ENCODE measurements at places on chromosomes 6 and 20.

DNA sequence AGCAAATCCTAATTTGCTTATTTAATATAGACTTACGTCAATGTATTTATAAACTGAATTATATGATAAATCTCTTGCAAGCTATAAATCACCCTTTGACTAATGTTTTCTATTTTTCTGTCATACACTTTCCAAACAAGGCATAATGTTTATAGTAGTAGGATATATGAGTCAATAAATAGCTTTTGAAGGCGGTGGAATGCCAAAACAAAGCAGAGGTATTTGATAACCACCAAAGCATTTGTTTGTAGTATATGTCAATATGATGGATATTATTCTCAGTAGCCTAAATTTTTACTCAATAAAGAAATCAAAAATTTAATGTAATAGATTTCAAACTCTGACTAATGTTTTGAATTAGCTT, 1354.6 kb downstream of the HACE1 start:
- no peak for DNase-seq

DNA sequence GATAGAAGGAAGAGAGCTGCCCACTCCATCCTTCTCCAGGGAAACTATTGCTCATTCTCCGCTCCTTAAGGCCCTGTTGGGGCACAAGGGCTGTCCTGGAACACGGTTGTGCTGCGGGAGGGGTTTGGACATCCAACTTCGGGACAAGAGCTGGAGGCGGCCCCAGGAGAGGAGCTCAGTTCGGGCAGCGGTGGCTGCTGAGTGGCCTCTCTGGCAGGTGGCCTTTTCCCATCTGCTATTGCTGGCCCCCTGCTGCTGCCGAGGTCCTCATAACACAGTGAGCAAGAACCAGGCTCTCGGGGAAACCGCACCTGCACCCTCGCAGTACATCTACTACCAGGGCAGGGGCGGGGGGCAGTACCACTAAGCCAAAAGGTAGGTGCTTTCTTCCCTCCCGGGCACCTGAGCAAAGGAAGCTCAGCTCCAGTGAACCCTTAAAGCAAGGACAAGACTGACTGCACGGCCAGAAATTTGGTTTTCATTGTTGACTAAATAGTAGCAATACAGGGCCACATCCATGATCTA, 63.7 kb downstream of the PSMG4 start:
- no peak for DNase-seq

DNA sequence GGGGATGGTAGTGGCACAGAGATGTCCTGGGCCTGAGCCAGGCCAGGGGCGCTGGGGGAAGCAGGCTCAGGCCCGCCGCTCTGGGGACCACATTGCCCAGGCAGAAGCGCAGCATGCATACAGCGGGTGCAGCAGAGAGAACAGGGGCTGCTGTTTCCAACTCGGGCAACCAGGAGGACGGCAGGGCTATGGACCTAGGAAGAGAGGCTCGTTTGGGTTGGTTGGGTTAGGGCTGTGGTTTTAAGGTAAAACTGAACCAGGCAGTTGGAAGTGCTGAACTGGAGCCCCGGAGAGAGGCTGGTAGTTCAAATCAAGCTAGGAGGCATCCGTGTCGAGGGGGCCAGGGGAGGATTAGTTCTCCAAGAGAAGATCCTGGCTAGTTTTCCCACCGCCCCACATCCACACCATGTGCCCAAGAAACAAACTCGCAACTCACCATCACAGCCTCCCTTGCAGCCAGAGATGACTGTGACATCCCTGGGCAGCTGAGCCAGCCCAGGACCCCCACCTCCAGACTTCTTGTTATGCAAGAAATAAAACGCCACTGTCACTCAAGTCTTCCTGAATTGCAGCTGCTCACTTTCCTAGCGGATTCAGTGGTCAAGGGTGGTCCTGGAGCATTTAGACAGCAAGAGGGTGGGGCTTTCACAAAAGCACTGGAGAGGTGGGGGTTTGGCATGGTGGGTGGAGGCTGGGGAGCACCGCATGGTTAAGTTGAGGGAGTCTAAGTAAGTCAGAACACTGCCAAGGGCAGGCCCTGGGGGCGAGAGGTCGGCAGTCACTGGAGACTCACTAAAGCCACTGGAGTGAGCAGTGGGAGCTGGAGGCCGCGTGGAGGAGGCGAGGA, 161.2 kb downstream of the GRM4 start:
- no peak for DNase-seq

DNA sequence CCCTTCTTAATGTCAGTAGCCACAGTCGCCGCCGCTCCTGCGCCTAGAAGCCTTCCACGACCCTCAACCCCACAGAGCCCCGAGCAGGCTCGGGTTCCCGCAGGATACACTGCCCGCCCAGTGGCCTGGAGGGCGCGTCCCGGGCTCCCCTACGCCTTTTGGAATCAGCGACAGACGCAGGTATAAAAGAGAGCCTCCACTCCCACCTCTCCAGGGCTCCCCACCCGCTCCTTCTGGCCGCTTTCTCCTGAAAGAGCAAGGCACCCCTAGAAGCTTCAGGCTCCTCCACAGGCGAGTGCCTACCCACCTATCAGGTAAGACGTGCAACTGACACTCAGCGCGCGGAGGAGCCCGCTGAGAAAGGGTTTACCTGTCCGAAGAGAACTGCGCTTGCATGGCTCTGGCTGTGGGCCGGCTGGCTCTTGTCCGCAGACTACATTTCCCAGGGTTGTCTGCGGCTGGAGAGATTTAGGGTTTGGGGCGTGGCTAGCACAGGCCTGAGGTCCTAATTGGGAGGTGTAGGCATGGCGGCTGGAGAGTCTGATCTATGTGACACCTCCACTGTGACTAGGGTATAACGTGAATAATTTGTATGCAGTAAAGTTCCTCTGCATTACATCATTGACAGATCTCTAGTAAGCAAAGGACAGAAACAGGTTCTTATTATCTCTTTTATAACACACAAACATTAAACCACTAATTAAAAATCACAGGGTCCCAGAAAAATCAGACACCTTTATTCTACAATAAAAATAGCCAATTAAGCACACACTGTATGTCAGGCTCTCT, 13.5 kb upstream of the ZNF391 start:
- no peak for DNase-seq

GRCh38 chr6:111740506-111740905, 132.7 kb downstream of the FYN start:
- no peak for DNase-seq

DNA sequence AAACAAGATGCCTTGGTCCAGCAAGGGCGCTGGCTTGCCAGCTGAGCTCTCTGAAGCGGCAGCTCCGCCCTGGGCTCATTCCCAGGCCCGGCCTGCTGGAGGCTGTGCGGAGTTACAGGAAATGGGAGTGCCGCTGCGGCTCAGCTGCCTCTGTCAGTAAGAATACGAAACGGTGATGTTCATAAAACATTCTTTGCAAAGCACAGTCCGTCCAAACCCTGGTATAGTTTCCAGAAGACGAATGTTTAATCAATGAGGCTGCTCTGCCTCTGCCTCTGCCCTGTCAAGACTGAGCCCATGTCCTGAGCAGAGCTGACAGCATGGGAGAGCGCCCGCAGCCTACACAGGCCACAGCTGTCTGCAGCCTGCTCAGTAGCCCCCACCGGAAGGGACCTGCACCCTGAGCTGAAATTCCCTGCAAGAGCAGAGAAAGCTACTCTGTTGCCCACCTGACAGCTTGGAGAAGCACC, 153.3 kb upstream of the SNX9 start:
- no peak for DNase-seq

GRCh38 chr20:59515013-59515905, 89.1 kb upstream of the PHACTR3 start:
- DNase-seq: no peak

GRCh38 chr6:142863981-142864380, 81.0 kb downstream of the HIVEP2 start:
- DNase-seq: no peak

DNA sequence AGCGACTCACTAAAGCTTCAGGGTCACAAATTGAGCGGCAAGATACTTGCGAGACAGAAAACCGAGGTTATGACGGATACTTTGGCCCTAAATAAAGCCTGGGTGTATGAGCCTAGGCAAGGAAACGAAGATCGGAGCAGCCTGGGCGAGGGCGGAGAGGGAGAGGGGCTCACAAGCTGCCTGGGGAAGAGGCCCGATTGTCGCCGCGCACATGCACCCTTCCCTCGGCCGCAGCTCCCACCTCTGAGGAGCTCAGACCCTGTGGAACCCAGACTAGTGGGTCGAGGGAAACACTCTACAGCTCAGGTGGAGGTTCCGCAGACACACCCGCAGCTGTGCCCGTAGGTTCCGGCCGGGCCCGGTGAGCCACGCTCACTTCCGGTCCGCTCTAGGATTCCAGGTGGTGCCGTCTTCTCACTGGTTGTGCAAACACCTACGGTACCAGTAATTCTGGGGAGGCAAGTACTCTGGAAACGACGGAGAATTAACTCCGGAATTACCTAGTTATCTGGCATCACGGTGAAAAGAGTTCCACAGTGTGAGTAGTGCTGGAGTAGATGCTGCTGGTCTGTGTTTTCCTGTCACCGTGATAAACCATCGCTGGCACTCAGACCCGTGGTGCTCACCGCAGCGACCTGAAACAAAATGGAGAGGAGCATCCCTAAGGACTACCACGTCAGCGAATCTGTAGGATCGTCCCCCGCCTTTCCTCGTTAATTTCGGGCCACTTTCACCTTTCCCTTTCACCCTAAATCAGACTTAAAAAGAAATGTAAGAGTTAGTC, 61.5 kb downstream of the GPX5 start:
- DNase-seq: no peak

- no peak for DNase-seq
Observed at GRCh38 chr6:159919011-159919511, 28.3 kb downstream of the MAS1 start.

- DNase-seq: no peak
Observed at GRCh38 chr20:2755451-2756055, 44.9 kb downstream of the CPXM1 start.

GRCh38 chr20:38890497-38890818, 35.8 kb upstream of the FAM83D start:
- DNase-seq: no peak

GRCh38 chr6:46772762-46773161, 20.4 kb upstream of the MEP1A start:
- DNase-seq: no peak

- DNase-seq: no peak
Observed at GRCh38 chr6:14094721-14095120, 22.9 kb upstream of the CD83 start.

GRCh38 chr20:62678553-62678952, 30.1 kb upstream of the NTSR1 start:
- no peak for DNase-seq

DNA sequence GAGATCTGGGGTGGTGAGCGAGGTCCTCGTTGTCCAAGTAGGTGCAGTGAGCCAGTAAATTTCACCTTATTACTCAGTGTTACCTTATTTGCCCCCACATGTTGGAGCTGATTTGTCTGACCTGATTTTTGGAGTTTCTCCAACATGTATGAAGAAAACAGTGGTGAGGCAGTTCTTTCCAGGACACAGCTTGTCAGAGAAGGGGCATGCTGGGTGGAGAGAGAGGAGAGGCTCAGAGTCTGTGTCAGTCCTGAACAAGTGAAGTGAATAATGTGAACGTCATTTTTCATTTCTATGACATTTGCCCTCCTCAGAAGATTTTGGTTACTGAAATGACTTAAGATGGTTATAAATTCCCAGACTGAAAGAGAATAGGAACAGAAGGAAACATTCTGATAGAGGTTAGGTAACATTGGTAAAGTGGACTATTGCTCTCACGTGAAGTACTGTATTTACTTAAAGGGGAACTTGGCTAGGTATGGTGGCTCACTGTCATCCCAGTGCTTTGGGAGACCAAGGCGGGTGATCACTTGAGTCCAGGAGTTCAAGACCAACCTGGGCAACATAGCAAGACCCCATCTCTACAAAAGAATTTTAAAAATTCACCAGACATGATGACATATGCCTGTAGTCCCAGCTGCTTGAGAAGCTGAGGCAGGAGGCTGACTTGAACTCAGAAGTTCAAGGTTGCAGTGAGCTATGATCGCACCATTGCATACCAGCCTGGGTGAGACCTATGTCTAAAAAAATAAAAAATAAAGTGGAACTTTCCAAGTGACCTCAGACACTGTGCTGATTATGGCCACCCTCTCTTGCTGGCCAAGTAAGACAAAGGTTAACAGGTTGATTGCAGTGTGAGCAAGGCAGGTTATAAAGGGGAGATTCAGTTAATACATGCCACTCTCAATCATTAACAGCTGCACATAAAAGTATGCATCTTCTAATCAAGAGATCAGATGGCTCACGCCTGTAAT, 184.3 kb downstream of the EDN1 start:
- DNase-seq: no peak

- no peak for DNase-seq
Observed at GRCh38 chr20:3933218-3933617, 44.0 kb downstream of the PANK2 start.

GRCh38 chr6:44933108-44933507, 395.0 kb upstream of the RUNX2 start:
- DNase-seq: no peak

DNA sequence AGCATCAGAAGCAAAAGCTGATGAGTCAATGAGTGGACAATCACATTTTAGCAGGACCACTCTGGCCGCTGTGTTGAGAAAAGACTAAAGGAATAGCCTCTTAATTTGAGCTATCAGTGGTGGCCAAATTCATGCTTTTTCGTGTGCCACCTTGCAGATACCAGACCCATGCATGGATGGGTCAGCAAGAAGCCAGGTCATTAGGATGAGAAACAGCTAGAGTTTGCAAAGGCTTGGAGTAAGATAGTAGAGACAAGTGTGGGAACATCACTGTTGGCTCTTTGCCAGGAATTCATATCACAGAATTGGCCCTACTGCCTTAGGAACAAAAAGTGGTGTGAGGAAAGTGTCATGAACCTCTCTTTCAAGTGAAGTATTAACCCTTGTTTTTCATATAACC, 25.5 kb downstream of the MRAP2 start:
- DNase-seq: no peak

GRCh38 chr6:113595911-113596376, 261.2 kb upstream of the MARCKS start:
- DNase-seq: no peak

DNA sequence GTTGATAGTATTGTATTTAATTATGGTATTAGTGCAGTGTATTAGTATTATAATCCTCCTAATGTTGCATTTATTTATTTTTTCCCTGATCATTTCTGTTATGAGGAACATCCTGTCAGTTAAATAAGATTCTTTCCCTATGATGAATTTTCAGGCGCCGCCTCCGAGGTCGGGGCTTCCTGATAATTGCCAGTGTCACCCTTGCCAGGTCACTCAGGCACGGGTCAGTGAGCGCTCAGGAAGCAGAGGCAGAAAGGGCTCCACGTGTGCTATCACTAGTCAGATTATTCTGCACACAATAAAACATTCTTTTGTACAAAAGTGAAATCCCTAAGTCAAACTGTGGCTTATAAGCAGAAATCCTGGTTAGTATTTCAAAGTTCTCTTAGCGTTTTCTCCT, 64.8 kb downstream of the TSHZ2 start:
- no peak for DNase-seq

GRCh38 chr20:46027245-46027853, 1.7 kb upstream of the SLC12A5 start:
- peak; percentile 41 for DNase-seq

- no peak for DNase-seq
Observed at GRCh38 chr20:5127204-5127858, 523 bp downstream of the CDS2 start.

GRCh38 chr20:40695214-40695613, 6.2 kb upstream of the MAFB start:
- no peak for DNase-seq

All from glomerular endothelial cell (primary cell).